ENCODE measurements at places on chromosomes 7 and 10.

DNA sequence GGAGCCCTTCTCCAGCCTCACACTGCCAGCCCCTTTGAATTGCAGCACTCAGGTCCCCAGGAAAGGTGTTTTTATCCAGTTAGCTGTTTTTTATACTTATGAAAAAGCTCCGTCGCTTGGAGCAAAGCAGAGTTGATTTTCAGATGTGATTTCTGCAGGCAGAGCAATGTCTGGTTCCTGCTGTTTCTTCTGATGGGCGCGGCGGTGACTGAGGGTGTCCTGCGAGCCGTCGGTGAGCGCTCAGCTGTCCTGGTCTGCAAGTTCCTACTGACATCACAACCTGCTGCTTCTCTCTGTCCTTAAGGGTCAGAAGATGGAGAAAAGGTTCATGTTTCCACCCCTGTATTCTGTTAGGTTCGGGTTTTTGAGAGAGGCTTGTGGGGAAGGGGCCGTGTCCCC is 109.6 kb upstream of the FAM20C start:
- DNase-seq = no peak

- no peak for DNase-seq
These were observed 225.7 kb upstream of the PPP2R2D start for GRCh38 chr10:131675104-131675503.

- DNase-seq = no peak
These were observed 146.0 kb upstream of the STEAP4 start for GRCh38 chr7:88452646-88453045.

GRCh38 chr7:130410868-130411541 is 29.8 kb downstream of the CEP41 start:
- no peak for DNase-seq

DNA sequence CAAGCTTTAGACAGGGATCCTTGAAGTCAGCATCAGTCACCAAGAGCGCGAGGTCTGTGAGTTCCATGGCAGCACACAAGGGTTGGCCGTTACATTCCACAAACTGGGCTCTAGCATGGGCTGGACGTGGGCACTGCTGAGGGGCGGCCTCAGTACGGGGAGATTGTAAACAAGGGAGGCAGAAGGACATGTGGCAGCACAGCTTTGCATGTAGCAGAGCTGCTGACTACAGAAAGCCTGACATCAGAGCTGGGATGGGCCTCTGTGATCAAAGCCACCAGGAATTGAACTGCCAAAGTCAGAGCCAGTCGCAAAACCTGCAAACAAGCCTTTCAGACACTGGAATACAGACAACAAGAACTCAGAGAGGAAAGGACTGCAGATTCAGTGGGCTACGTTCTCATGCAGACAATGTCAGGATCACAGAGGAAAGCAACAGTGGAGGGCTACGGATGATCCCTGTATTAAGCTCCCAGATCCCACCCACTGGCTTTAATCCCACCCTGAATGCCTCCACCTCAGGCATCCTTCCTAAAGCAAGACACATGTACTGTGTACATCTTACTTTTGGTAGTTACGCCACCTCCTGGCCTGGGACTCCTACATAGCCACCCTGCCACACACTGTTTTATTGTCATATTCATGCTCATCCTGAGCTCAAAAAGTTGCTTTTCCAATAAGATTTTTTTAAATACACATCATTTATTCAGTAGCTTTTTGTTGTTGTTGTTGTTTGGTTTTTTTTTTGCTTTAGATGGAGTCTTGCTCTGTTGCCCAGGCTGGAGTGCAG is 291.1 kb upstream of the IMMP2L start:
- DNase-seq = peak; percentile 58

DNA sequence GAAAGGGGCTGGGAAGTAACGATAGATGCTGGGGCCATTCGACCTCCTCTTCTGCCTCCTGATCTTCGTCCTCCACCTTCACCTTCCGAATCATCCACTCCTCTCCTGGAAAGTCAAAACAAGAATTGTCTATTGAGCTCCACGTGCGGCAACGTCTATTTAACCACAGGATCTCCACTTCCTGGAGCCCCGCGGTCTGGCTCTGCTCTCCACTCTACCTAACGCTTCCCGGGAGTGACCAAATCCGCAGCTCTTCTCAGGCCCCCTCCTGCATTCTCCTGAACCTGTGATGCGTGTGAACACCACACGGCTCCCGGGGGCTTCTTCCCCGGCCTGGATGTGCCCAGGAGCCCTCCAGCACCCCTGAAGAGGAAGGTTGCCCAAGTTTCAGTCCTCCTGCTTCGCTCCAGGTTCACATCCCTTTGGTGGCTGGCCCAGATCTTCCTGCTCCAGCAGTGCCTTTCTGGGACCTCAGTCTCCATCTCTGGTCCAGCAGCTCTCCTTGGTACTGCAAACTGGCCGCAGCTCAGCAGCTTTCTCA is 7.2 kb downstream of the ZNF467 start:
- DNase-seq = no peak

DNA sequence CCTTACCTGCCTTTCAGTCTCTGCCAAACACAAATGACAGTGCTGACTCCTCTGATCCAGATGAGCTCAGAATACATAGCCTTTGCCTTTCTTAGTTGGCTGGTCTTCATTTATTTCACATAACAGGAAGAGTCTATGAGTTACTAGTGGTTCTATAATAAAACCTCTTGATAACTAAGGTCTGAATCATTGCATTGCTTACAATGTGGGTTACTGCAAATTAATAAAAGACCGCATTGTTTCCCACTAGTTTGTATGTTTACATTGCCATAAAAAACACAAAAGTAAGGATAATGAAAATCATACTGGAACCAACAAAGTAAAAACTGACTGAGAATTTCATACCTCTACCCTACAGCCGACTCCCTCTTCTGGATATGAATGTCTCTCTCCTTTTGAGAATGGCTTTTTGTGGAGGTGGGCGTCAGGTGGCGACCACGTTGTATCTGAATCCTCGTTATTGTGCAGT is 62.0 kb upstream of the AKR1E2 start:
- DNase-seq = no peak
